ENCODE measurements at places on chromosomes 3 and 15. TPM values are rescaled to one million over a fixed set of nuclear protein-coding genes. Genes with fewer than 3 reads are reported as not detected.

DNA sequence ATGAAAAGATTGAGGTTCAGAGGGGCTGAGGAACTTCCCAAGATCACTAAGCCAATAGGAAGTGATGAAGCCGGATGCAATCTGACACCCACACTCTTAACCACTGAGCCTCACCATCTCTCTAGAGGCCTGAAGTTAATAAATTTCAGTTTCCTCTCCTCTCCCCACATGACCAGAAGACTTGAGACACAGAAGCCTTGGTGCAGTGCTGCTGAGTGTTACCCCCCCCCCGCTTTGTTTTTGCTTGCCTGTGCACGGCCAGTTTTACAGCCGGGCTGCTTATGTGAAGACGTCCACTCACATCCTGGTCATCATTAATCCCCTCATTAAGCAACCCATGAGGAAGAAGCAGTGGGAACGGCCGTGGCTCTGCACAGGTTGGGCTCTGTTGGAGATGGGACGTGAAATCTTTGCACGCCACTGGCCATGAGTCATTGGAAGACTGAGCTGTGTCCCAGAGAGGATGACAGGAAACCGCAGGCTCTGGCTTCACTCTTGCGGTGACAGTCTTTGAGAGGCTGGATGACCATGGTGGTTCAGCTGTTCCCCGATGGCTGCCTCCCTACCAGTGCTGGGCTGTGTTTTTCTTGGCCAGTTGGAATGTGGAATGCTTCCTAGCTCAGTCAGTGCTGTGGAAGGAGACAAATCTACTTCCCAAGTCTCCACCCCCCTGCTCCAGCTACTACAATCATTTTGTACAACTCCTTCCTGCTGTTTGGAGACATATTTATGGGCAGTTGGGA, 232.6 kb upstream of the LRTM1 start:
- peak; percentile 100 for DNase-seq

GRCh38 chr15:40714144-40714543, 19.2 kb downstream of the RAD51 start:
- DNase-seq = no peak

DNA sequence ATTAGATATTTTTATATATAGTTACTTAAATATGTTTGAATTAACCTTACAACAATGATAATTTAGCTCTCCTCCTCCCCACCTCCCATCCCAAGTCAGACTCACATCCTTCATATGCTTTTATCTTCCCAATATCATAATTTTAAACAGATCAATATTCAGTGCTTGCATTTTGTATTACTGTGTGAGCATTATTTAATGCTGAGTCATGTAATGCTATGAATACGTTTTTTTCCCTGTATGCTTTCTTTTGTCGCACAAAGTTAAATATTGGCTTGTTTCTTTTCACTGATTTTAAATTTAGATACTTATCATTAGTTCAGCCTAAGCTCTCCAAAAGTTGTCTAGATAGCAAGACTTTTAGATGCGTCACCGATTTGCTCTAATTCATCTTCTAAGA, 471.6 kb upstream of the SGO1 start:
- DNase-seq = no peak

GRCh38 chr3:69553888-69554287, 168.0 kb upstream of the FRMD4B start:
- DNase-seq = no peak

- DNase-seq = no peak
Measured at GRCh38 chr15:29873947-29874411, 51.7 kb upstream of the TJP1 start.

DNA sequence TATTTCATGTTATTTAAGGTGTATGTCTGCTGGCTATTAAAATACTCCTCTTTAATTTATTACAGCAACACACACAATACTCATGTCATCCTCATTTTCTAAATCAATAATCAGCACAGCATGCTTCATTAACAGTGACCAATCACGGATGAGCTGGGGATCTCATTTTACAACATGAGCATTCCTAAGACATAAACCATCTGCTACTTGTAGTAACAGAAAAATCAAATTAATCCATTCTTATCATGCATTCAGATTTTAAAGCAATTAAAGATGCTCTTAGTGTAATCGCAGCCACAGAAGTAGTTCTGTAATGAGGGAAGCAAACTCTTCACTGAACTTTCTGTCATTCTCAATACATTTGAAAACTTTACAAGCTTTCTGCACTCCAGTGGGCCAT, 191.1 kb downstream of the TBC1D5 start:
- DNase-seq = peak; percentile 9

DNA sequence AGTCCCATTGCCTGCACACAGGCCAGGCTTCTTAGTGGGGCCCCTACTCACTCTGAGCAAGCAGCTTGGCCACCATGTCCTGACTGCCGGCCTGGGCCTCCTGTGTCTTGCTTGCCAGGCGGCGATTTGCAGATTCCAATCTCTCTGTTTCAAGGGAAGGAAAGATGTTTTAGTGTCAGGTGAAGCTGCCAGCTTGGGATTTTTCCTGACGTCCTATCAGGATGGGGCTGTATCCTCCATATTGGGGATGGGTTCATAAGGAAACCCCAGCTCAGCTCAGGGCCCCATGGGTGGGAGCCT, 8.5 kb downstream of the AMOTL2 start:
- DNase-seq = no peak

DNA sequence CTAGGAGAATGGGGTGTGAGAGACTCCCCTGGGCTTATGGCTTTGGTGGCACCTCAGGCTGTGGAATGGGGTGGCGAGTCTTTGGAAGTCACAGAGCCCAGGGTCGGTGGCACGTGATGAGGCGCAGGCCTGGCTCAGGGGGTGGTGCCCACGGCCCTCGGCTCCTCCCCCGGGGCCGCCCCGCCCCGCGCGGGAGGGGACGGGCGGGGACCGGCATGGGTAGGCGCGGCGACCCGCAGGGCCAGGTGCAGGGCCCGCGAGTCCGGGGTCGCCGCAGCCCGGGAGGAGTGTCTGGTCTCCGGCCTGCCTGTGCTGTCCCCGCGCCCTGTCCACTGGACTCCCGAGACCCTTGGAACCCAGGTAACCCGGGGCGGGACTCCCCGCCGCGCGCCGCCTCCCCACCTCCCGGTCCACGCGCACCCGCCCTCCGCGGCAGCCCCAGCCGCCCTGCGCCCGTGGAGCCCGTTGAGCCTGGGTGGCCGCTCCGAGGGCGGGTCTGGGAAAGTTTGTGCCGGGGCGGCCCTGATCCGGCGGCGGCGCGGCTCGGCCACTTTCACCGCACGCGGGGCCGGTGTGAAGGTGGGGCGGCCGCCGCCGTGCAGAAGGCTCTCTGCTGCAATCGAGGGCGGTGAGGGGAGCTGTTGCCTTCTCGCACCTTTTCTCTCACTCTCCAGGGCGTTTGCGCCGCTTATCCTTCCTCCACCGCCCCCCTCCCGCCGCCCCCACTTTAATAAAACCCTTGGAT, at the start of gene PAQR5:
PAQR5 (plus strand) TSS at position 216 of the 745 bp plus-strand sequence. CDS start 61,169 bp downstream, outside the sequence.
- no peak for DNase-seq

DNA sequence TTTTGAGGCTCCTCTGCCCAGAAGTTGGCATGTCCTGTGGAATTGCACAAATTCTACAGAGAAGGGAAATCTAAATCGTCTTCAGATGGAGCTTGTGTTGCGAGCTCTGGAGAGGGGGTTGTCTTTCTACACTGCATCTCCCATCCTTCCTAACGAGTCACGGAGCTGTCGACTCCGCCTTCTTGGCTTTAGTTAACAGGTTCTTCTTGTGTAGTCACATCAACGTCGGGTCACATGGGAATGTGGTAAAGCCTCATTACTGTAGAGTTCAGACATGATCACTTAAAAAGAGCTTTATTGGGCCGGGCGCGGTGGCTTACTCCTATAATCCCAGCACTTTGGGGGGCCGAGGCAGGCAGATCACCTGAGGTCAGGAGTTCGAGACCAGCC, 60.0 kb downstream of the DNASE1L3 start:
- peak; percentile 43 for DNase-seq

GRCh38 chr15:80568876-80569605, 126.1 kb upstream of the ABHD17C start:
- no peak for DNase-seq

DNA sequence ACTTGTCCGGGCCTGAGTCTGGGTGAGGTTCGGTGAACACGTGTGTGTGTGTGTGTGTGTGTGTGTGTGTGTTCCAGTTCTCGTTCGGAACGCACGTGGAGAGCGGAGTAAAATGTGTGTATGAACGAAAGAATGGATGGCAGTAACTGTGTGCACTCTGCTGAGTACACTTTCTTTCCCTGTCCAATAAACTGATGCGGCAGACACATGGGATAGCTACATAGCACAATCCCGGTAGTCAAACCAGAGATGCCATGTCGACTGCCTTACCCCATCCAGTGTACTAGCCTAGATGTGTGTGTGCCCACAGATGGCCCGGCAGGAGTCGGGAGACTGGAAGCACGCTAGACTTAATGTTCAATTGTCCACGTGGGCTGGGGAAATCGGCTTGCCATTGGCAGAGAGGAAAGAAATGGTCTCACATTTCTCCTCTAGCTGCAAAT, 507 bp upstream of the GOLIM4 start:
- peak; percentile 95 for DNase-seq

GRCh38 chr3:51686512-51687215, 15.6 kb downstream of the TEX264 start:
- peak; percentile 47 for DNase-seq

- no peak for DNase-seq
Measured at GRCh38 chr3:46492890-46493547, 4.8 kb upstream of the RTP3 start.

GRCh38 chr3:77786216-77786615, 746.3 kb downstream of the ROBO2 start:
- no peak for DNase-seq

DNA sequence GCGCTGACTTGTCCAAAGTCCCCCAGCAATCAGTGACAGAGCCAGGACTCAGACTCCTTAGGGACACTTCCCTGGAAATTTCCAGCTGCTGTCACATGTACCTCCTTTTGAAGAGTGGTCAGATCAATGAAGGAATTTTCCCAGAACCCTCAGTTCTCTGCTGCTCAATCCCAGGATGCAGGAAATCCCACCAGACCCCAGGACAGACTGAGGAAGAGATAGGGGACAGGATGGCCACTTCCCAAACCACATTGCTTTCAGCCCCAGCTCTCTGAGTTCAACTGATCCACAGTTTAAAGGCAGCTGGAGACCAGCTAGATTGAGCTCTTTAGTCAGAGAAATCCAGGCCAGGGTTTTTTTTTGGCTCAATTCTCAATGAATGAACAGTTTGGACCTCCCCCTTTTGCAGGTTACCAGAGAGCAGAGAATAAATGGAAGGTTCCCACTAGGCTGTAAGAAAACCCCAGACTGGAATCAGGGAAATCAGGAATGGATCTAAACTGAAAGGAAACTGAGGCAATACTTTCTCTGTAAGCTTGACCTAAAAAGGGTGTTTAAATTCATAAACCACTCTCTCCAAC, 1.5 kb downstream of the CYP1A1 start:
- DNase-seq = peak; percentile 62

DNA sequence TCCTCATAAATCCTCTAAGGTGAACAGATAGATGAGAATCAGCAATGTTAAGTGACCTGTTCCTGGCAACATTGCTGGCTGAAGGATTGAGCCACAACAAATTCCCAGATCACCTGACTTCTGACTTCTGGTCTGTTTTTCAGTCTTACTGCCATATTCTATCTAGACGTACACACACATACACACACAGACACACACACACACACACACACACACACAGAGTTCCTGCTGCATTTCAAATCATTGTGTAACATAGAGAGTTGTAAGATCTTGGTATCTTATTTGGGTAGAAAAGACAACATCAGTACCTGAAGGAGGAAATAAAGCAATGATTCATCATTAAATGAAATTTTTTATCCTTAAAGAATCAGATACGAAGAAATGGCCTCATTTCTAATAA, 342.6 kb downstream of the MFSD1 start:
- DNase-seq = no peak

GRCh38 chr3:69817988-69818387, 78.7 kb downstream of the MITF start:
- DNase-seq = no peak

DNA sequence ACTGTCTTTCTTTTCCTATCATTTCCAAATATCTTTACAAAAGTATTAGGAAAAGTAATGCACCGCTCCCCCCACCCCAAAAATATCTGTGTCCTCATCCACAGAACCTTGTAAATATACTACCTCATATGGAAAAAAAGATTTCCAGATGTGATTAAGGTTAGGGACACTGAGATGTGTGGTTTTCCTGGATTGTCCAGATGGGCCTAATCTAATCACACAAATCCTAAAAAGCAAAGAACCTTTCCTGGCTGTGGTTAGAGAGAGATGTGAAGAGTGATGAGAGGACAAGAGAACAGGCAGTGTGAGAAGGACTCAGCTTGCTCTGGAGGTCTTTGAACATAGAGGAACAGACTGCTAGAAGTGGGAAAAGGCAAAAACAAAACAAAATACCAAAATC, 77.7 kb downstream of the ROBO1 start:
- DNase-seq = no peak

DNA sequence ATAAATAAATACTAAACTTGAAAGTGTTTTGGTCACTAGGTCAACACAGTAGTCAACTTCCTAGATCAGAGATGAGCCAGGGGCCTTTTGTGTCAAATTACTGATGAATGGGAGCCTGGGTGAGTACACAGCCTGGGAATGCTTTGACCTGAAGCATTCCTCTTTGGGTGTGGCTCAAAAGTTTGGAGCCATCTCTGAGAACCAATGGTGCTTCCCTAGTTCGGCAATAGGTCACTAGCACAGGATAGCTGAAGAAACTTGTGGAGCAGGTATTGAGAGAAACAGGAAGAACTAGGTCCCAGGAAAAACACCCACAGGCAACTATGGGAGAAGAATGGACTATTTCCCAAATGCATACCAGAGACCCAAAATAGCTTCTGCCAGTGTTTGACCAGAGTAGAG, 56.6 kb upstream of the PLXND1 start:
- DNase-seq = peak; percentile 52

DNA sequence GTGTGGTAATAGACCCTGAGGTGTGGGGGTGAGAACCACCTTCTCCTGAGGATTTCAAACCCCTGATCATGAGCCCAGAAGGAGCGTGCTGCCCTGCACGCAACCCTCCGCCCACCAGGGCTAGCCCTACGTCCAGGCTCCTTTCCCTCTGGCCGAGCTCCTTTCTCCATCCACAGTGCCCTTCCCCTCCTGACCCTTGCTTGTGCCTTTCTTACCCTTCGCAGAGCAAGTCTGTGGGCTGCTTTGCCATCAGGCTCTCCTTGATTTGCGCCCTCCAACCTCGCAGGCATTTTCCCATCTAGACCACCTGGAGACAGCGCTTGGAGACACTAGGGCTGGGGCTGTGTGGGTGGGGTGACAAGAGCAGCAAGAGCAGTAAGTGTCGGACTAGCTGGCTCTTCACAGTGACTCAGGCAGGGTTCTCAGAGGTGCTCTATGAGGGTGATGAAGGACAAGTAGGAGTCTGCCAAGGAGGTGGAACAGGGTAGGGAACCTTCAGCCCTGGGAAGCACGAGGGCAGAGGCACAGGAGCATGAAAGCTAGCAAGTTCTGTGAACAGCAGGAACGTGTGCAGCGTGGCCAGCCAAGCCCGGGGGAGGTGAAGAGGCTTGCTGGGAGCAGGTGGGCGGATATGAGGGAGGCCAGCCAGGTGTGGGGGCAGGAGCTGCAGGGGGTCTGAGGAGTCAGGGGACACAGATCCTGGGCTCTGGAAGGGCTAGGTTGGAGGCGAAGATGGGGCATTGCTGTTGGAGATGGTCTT, 2.5 kb upstream of the SLC38A3 start:
- no peak for DNase-seq

CD200R1 gene
- 1.1 TPM for polyA plus RNA-seq

TMC3 gene
- not detected for polyA plus RNA-seq

MANF gene
- 133 TPM for polyA plus RNA-seq

DUOX1 gene
- not detected for polyA plus RNA-seq

NDUFB4 gene
- polyA plus RNA-seq = 185 TPM

NR1I2 gene
- 0.03 TPM for polyA plus RNA-seq

SYNPR gene
- not detected for polyA plus RNA-seq

XCR1 gene
- 0.01 TPM for polyA plus RNA-seq

All from fibroblast of lung (primary cell).